ENCODE measurements at places on chromosomes 13 and 19. TPM values are rescaled to one million over a fixed set of nuclear protein-coding genes. Genes with fewer than 3 reads are reported as not detected.
A peak's percentile ranks its signal among the peaks of the same experiment; 100 is the strongest.

Gene TEAD2
- 15.8 TPM for total RNA-seq

Gene ZNF559
- 25.9 TPM for total RNA-seq

Gene CGB1
- not detected for total RNA-seq

GRCh38 chr13:97267418-97268059 is 45.4 kb downstream of the MBNL2 start:
- no peak overlapping the region for H3K27ac ChIP-seq
- H3K4me1 ChIP-seq, result no peaks in the 10 kb centered on the region
- no peak for DNase-seq

DNA sequence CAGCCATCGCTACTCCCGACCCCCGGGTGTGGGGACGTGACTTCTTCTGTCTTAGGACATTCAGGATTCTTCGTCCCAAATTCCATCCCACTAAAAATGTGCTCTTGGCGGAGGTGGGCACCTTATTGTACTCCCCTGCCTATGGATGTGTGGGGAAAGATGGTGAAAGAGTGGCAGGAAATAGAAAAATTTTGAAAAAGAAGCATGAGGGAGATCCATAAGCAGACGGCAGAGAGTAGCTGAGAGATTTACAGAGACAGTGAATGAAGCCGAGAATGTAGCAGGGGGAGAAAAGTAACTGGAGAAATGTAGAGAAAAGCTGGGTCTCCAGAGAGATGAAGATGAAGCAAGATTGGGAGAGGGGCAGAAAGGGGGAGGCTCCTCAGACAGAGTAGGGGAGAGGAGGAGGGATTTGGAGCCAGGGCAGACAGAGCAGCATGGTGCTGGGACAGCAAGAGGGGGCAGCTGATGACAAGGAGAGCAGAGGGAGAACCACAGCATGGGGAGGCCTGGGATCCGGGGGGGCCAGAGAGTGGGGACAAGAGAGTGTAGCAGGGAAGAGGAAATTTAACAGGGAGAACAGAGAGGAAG is 843 bp downstream of the ZNF610 start:
- H3K36me3 ChIP-seq, result peaks cover 18% of the 10 kb centered on the region
- peak overlapping the region; percentile 77 for H3K4me3 ChIP-seq
- peak overlapping the region; percentile 87 for H3K27ac ChIP-seq
- no peak for DNase-seq

DNA sequence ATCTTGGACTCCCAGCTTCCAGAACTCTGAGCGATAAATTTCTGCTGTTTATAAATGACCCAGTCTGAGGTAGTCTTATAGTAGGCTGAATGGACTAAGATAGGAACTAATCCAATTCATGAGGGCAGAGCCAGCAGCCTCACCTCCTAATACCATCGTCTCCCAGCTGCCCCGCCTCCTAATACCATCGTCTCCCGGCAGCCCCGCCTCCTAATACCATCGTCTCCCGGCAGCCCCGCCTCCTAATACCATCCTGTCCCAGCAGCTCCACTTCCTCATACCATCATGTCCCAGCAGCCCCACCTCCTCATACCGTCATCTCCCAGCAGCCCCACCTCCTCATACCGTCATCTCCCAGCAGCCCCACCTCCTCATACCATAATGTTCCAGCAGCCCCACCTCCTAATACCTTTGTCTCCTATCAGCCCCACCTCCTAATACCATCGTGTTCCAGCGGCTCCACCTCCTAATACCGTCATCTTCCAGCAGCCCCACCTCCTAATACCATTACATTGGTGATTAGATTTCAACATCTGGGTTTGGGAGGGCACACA is 2.4 kb upstream of the ARGLU1 start:
- H3K36me3 ChIP-seq, result no peaks in the 10 kb centered on the region
- no peak overlapping the region for H3K27ac ChIP-seq

Gene C19orf67
- not detected for total RNA-seq

- DNase-seq, result no peak
- no peaks in the 10 kb centered on the region for H3K36me3 ChIP-seq
- H3K4me3 ChIP-seq, result peak overlapping the region; percentile 72
- H3K27me3 ChIP-seq, result peaks cover 3% of the 10 kb centered on the region
- peak overlapping the region; percentile 77 for H3K27ac ChIP-seq
Observed at GRCh38 chr19:34481861-34482379, 362 bp downstream of the WTIP start.

Measured in spleen (tissue), 13 donors.